ENCODE measurements at places on chromosomes 2 and 18.

- no peak for DNase-seq
Measured at GRCh38 chr18:10020171-10020570, 106.4 kb downstream of the VAPA start.

- DNase-seq, result no peak
Measured at GRCh38 chr2:20136149-20136548, 84.7 kb upstream of the LAPTM4A start.

DNA sequence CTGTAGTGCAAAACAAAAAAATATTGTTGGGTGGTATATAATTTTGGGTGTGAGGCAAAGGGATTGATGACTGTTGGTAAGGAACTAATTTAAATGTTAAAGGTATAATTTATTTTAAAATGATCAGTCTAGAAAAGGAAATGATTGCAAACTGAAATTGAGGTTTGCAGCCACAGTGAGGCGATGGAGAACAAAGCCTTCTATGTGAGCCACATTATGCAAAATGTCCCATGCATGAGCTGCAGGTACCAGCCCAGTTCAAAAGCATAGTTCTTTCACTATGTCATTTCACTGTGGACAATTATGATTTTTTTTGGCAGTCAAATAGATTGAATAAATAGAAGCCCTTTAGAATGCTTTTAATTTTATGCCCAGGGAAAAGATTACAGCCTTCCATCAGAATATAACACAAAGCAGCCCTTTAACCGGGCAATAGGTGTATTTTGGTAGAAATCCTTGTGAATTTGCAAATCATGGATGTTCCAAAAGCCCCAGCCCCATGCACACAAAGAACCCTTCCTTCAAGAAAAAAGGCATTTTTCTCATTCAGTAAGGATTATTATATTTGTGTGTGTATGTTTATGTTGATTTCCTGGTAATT, 1.7 kb downstream of the MAP2 start:
- no peak for DNase-seq

DNA sequence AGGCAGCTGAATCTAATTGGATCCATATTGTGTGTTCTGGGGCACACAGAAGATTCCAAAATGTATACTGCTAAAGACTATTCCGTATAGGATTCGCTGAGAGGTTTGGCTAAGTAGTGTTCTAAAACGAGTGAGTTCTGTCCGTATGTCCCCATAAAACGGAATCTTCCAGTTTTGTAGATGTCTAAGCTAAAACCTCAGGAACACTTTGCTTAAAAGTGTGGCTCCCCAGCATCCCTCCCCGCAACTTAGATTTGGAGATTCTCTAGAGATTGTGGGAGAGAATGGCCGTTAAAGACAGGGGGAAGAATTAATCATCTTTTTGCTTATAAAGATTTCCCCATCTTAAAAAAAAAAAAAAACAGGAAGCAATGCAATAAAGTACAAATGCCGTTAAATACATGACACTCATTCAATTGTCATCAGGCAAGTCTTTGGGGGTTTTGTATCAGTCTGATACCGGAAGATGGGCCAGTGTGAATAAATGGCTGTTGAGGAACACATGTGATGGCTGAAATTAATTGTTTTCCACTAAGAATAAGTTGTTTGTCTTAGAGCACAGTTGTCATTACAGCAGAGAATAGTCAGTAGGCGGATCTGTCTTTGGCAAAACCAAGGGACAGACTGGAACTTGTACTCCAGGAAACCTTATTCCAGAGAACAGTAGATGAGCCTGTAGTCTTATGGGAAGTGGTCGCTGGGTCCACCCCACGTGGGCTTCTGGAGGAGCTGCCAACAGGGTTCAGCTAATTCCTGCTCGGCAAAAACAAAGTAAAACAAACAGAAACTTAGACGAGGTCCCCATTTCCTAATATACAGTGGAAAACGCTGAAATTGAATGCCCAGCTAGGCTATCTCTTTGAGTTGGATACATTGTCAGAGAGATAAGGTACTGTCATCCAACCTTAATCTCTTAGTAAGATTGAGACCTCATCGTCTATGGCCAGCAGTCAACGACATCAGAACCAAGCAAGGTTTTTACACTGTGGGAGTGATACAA, 1.7 kb downstream of the EMILIN2 start:
- DNase-seq, result no peak

DNA sequence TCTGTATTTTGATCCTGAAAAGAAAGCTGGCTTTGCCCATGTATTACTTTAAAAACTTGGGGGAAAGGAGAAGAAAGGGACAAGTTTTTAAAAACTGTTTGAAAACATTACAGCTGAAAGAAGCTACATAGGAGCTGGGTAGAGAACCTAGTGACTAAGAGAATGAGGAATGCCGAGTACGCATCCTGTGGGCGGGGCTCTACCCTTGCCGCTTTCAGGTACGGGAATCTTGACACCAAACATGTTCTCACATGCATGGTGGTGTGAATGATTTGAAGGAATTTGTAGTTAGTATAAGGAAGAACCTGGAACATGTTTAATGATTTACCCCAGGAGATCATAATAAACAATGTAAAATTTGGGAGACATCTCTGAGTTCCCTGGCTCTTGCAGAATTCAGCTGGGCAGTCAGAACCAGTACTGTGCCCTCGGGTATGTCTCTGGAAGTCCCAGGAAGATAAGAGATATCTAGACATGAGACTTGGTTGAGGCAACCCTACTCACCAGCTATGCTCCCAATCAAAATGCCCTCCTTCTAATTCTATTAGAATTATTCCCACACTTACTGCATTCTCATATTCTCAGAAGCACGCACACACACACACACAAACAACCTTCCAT, 16.5 kb upstream of the TGFA start:
- DNase-seq, result no peak

DNA sequence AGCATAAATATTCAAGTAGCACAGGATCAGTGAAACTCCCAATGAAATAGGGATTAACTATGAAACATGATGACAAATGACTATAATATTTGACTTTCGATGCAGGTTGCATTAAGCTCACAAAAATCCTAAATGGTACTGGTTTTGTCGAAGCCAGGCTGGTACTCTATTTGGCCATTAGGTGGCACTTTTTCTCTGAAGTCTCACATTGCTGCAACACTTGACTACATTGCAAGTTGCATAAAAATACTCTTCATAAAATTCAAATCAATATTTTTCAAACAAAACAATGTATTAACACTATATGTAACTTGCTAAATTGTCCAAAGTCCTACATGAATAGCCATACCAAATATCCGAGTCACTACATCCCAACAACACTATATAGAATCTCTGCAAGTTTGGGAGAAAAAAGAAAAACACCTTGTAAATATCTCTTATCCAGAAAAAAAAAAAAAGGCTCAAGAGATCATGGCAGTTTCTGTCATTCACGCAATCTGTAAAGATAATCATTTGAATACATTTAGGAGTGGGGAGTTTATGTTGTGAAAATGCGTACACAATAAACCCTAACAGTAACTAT, 9.5 kb downstream of the RTTN start:
- no peak for DNase-seq

DNA sequence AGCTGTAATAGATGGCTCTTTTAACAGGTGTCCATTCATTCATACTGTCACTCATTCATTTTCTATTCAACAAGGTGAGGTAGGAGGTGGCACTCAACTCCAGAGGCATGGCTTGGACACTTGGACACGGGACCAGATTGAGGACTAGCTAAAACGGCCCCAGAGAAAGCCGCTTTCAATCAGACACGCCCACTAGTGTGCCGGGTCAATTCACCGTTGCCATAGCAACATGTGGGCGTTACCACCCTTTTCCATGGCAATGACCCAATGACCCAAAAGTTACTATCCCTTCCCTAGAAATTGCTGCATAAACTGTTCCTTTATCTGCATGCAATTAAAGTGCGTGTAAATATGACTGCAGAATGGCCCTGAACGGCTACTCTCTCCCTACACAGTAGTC, 49.2 kb upstream of the LGALSL start:
- no peak for DNase-seq

- DNase-seq, result no peak
Measured at GRCh38 chr2:220259662-220260061, 632.2 kb downstream of the SLC4A3 start.

DNA sequence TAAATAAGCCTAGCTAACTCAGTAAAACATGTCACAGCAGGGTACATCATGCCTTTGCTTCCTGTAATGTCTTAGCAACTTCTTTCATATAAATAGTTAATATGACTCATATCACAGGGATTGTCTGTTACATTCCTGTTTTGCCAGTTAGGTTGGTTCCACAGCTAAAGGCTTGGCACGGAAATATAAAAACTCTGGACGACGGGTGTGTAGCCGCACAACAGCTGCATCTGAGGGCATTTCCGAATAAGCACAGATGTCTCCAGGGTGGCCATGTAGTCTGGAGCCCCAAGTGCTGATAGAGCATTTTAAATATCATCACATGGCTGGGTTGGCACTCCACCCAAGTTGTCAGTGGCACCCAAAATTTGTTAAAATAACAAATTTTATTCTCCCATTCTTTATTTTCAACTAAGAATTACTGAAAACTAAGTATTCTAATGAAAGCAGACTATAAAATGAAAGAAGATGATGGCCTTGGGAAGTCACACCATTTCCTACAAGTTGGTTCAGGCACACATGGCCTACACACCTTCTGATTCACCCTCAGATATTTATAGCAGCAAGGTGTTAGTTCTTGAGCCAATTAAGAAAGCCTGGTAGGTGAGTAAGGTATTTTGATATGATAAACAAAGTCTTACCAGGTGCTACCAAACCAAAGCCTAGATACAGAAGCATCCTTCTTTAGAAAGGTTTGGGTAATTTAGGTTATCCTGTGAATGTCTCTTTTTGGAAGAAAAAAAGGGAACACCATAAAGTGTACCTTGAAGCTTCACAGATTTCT, 61.8 kb upstream of the STK17B start:
- DNase-seq, result no peak

GRCh38 chr2:8216397-8216796, 465.5 kb upstream of the ID2 start:
- DNase-seq, result no peak
